Nephron progenitor cell (in vitro differentiated cells): ENCODE measurements at places on chromosomes 1 and 21.

- H3K4me1 ChIP-seq, result peaks cover 27% of the 10 kb centered on the region
- H3K27ac ChIP-seq, result no peak overlapping the region
- H3K36me3 ChIP-seq, result no peaks in the 10 kb centered on the region
- no peak for DNase-seq
Observed at GRCh38 chr1:28865997-28866650, 48.2 kb upstream of the EPB41 start.

GRCh38 chr1:55039342-55040082 is at the start of gene PCSK9:
TSS of gene PCSK9 (plus strand) at chr1:55039548. CDS start at chr1:55039838, 290 bp downstream.
- no peak within 1 kb of the TSS for H3K27ac ChIP-seq
- H3K4me3 ChIP-seq, result peak within 1 kb of the TSS; percentile 91
- peak; percentile 82 for DNase-seq

DNA sequence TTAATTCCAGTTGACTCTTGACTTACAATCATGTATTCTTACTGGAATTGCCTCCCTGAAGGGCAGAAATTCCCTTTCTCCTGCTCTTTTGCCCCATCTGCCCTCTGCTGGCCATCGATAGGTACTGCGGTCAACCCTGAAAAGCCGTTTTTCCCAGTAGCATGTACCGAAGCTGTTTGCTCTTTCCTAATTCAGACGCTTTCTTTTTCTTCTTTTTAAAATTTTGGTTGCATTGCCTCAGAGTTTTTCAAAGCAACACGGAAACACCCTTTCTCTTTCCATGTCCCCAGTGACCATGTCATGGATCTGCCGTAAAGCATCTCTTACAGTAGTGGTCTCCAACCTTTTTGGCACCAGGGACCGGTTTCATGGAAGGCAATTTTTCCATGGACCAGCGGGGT is 164.2 kb upstream of the C1orf21 start:
- peaks cover 17% of the 10 kb centered on the region for H3K27me3 ChIP-seq
- DNase-seq, result peak; percentile 44
- peaks cover 16% of the 10 kb centered on the region for H3K4me1 ChIP-seq
- no peak overlapping the region for H3K27ac ChIP-seq
- no peak overlapping the region for H3K4me3 ChIP-seq
- H3K36me3 ChIP-seq, result no peaks in the 10 kb centered on the region

GRCh38 chr1:189787201-189787600 is 690.5 kb downstream of the BRINP3 start:
- H3K4me1 ChIP-seq, result peaks cover 11% of the 10 kb centered on the region
- peak; percentile 28 for DNase-seq
- no peak overlapping the region for H3K27ac ChIP-seq

DNA sequence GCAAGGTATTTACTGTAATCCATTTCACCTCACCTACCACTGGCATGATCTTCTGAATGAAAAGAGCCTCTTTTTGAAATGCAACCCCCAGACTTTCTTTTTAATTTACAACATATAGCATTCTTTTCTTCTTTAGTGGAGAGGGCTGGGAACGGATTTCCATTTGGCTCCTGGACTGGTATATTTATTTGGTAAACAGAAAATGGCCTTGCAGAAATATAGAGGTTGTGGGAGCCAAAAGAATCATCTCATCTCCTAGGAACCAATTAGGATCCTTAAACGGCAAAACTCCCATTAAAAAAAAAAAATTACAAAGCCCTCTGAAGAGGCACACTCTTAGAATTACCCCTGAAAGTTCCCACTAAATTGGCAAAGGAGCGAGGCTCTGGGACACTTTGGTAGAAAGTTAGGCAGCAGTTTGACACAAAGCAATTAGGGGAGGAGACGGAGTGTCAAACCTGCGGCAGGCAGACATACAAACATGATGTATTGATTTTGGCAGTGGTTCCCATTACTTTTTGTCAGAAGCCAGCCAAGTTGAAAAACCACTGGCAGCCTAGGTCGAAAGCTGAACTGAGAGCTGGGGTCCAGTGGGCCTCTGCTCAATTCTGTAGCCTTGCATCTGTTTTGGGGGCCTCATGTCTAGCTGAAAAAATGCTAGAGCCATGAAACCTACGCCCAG is 135.1 kb upstream of the MAGI3 start:
- H3K4me1 ChIP-seq, result peaks cover 41% of the 10 kb centered on the region
- H3K27ac ChIP-seq, result peak overlapping the region; percentile 90
- no peak for DNase-seq
- H3K27me3 ChIP-seq, result peaks cover 17% of the 10 kb centered on the region
- H3K4me3 ChIP-seq, result no peak overlapping the region
- H3K36me3 ChIP-seq, result no peaks in the 10 kb centered on the region

GRCh38 chr1:228011721-228012311 is 5.0 kb downstream of the WNT3A start:
- no peak for DNase-seq
- no peak overlapping the region for H3K4me3 ChIP-seq
- no peaks in the 10 kb centered on the region for H3K36me3 ChIP-seq
- H3K27ac ChIP-seq, result no peak overlapping the region
- peaks cover 64% of the 10 kb centered on the region for H3K27me3 ChIP-seq
- peaks cover 20% of the 10 kb centered on the region for H3K4me1 ChIP-seq

GRCh38 chr1:113868387-113869083 is 3.0 kb downstream of the PTPN22 start:
- no peak overlapping the region for H3K27ac ChIP-seq
- H3K27me3 ChIP-seq, result peaks cover 5% of the 10 kb centered on the region

DNA sequence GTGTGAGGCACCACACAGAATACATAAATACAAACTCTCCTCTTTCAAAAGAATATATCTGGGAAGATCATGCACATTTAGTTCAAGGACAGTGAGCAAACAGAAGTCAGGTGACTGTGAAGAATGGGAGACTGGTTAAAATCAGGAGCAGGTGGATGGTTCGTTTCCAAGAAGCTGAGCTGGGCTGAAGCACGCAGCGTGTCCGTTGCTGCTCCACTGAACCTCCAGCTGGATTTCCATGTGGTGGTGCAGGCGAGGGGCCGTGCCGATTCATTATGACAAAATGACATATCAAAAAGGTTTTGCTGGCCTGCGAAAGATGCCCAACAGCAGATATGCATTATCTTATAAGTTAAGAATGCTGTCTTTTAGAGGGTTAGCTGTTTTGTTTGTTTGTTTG is 66.0 kb downstream of the OLIG1 start:
- DNase-seq, result no peak
- H3K27me3 ChIP-seq, result peaks cover 30% of the 10 kb centered on the region
- H3K36me3 ChIP-seq, result no peaks in the 10 kb centered on the region
- no peaks in the 10 kb centered on the region for H3K4me1 ChIP-seq
- H3K27ac ChIP-seq, result no peak overlapping the region
- H3K4me3 ChIP-seq, result no peak overlapping the region

DNA sequence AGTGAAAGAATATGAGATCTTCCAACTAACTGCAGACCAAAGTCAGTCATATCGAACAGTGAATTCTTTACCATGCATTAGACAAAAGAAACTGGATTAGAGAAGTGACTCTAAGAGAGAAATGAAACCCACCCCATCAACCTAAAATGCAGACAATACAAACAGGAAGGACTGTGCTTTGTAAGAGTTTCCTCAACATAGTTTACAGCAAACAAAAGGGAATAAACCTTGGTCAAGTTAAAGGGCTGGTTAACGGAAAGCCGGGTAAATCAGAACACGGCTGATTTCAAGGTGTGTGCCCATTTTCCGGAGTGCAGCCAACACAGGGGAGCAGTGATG is 39.2 kb downstream of the SIPA1L2 start:
- peaks cover 61% of the 10 kb centered on the region for H3K4me1 ChIP-seq
- H3K27ac ChIP-seq, result peak overlapping the region; percentile 62
- H3K27me3 ChIP-seq, result peaks cover under 1% of the 10 kb centered on the region
- no peak for DNase-seq
- no peaks in the 10 kb centered on the region for H3K36me3 ChIP-seq

DNA sequence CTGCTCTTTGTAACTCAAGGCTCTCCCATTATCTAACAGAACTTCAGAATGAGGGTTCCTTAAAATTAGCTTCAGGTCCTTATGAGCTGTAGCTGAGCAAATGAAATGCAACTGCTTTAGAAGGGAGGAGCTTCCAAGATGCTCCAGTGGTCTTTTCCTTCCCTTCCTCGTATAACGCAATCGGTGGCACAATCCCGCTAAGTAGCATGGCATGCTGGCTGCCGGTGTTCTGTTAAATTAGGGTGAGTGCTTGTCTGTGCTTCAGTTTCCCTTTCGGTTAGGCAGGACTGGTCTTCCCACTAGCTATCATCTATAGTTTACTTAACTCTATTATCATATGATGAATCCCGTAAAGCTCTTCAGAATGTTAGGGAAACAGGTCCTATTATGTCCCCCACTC is 917 bp downstream of the KIAA0040 start:
- peak overlapping the region; percentile 88 for H3K4me3 ChIP-seq
- H3K27ac ChIP-seq, result no peak overlapping the region
- H3K27me3 ChIP-seq, result peaks cover 99% of the 10 kb centered on the region
- peaks cover 8% of the 10 kb centered on the region for H3K4me1 ChIP-seq
- no peaks in the 10 kb centered on the region for H3K36me3 ChIP-seq

DNA sequence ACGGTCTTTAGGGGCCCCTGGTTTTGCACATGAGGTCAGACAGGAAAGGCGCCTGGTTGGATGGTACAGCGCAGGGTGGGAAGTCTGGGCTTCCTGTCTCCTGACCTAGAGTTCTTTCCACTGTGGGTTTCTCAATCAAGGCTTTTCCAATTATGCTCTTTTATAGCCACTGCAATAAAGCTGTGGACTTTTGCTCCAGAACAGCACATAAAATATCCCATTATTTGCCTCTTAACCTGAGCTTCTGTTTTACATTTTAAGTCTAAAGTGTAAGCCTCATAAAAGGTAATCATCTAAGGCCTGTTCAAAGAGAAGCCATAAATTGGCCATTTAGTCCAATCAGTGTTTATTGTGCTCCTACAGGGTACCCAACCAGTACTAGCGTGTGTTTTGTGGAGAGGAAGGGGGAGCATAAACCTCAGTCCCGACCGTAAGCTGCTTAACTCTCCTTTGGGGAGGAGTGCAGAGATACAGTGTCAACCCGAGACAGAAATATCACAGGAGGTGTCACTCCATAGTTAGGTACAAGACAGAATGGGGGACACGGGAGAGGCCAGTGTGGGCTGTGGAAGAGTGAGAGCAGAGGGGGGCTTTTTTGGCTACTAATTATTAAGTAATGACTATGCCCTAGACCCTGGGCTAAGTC is 270.0 kb downstream of the TRABD2B start:
- H3K4me1 ChIP-seq, result peaks cover 51% of the 10 kb centered on the region
- no peak overlapping the region for H3K4me3 ChIP-seq
- H3K36me3 ChIP-seq, result peaks cover 5% of the 10 kb centered on the region
- DNase-seq, result no peak
- H3K27ac ChIP-seq, result no peak overlapping the region

GRCh38 chr1:52234708-52235107 is 92.8 kb downstream of the ZFYVE9 start:
- peaks cover 11% of the 10 kb centered on the region for H3K36me3 ChIP-seq
- H3K27me3 ChIP-seq, result no peaks in the 10 kb centered on the region
- H3K4me3 ChIP-seq, result no peak overlapping the region
- DNase-seq, result no peak

DNA sequence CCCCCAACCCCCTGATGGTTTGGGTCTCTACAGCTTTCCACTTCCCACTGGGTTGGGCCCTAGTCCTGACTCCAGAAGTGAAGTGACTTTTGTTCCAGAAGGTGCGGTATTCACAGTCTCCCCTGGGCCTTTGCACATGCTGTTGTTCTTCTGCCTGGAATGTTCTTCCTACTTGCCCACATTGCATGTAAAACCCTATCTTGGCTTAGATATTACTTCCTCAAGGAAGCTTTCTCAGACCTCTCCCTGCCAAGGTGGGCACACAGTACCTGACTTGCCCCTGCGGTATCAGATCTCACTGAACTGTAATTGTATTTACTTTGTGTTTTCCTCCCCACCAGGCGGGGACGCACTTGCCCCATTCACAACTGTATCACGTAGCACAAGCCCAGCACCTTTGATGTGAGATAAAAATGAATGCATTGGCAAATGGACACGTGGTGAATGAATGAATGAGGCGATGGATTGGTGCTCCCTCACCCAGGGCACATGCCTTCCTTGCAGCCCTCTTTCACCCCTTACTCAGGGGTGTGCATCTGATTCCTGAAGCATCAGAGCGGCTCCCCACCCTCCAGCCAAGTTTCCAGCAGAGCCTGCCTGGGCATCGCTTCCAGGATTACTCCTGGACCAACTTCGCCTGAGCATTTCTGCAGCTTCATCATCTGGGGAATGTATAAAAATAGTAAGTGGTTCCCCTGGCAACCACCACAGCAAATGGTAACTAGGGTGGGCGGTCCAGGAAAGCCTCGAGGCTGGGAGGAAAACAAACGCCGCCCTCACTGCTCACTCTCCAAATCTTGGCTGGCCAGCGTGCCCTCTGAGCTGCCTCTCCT is 19.8 kb downstream of the NENF start:
- no peak overlapping the region for H3K27ac ChIP-seq
- no peaks in the 10 kb centered on the region for H3K36me3 ChIP-seq
- H3K4me1 ChIP-seq, result peaks cover 14% of the 10 kb centered on the region
- peaks cover 10% of the 10 kb centered on the region for H3K27me3 ChIP-seq

- H3K4me3 ChIP-seq, result no peak overlapping the region
- no peaks in the 10 kb centered on the region for H3K27me3 ChIP-seq
- no peaks in the 10 kb centered on the region for H3K36me3 ChIP-seq
- DNase-seq, result no peak
- H3K4me1 ChIP-seq, result peaks cover 71% of the 10 kb centered on the region
Observed at GRCh38 chr1:16178596-16179497, 23.0 kb upstream of the EPHA2 start.

- H3K27me3 ChIP-seq, result peaks cover 2% of the 10 kb centered on the region
- no peak overlapping the region for H3K4me3 ChIP-seq
- H3K27ac ChIP-seq, result no peak overlapping the region
- DNase-seq, result no peak
- H3K36me3 ChIP-seq, result no peaks in the 10 kb centered on the region
Observed at GRCh38 chr1:75171876-75172275, 37.7 kb downstream of the LHX8 start.

DNA sequence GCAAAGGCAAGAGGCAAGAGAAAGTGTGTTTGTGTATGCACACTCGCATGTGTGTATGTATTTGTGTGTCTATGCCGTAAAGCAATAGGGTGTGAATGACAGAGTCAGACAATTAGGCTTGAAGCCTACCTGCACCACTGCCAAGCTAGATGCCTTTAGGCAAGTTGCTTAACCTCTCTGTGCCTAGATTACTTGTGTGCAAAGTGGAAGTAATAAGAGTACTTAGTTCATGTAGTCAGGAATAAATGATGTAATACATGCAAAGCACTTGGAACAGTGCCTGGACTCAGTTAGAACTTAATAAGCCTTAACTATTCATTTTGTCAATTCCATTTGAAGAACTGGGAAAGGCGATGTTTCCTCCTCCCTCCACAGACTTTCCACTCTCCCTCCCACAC is 31.7 kb downstream of the LAMB3 start:
- no peaks in the 10 kb centered on the region for H3K36me3 ChIP-seq
- H3K4me3 ChIP-seq, result no peak overlapping the region
- peak overlapping the region; percentile 15 for H3K27ac ChIP-seq
- peaks cover 17% of the 10 kb centered on the region for H3K4me1 ChIP-seq

- no peak for DNase-seq
- H3K36me3 ChIP-seq, result no peaks in the 10 kb centered on the region
- peaks cover 23% of the 10 kb centered on the region for H3K4me1 ChIP-seq
- peaks cover 48% of the 10 kb centered on the region for H3K27me3 ChIP-seq
- H3K4me3 ChIP-seq, result no peak overlapping the region
Observed at GRCh38 chr1:31234870-31235269, 4.8 kb downstream of the NKAIN1 start.

GRCh38 chr1:117793413-117793812 is 136.0 kb downstream of the GDAP2 start:
- DNase-seq, result no peak
- no peak overlapping the region for H3K4me3 ChIP-seq
